ENCODE measurements at places on chromosomes 12 and 14.
A peak's percentile ranks its signal among the peaks of the same experiment; 100 is the strongest.

DNA sequence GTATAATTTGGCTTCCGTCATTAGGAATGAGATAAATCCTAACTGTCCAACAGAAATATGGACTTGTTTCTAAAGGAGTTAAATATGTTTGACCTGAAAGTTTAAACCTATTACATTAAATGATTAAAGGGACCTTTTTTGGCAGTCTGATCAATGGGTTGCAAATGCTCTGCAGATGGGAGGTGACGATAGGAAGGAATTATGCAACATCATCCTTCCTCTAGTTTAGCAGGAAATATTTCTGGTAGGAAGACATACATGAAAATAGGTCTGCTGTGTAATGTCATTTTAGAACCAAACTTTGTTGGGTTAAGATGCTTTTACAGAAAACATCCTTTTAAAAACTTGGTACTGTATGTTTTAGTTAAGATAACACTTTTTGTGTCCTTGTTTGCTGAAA lies 2.6 kb downstream of the LRRC10 start:
- DNase-seq, result no peak

DNA sequence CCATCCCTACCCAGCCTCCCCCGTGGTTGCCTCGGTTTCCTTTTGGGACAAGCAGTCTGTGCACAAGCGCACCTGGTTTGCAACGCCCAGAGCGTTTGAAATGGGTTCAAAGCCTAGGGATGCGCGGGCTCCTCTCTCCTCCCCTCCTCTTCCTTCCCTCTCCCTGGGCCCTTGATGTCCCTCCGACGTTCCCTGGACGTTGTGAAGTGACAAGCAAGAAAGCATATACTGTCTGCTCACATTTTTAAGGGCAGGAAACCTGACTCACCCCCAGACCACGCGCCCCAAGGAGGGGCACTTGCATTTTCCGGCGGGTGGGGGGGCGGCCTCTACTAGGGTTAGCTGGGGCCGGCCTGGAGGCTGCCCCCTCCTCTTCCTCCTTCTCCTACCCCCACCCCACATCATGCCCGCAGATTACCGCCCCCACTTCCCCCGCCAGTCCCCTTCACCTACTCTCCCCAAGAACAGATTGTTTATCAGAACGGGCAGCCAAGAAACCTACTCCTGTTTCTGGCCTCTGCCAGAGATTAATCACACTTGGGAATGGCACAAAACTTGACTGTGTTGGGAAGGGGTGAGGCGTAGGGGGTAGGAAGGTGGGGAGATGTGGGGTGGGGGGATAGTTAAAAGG lies 9.5 kb upstream of the IRF2BPL start:
- peak; percentile 80 for DNase-seq

- DNase-seq, result no peak
These were observed 1.7 kb upstream of the LIN7A start for GRCh38 chr12:80939231-80939950.

GRCh38 chr12:107159384-107159900 lies 66.1 kb upstream of the CRY1 start:
- DNase-seq, result no peak

- no peak for DNase-seq
These were observed 42.2 kb upstream of the NR2C1 start for GRCh38 chr12:95115641-95116040.

DNA sequence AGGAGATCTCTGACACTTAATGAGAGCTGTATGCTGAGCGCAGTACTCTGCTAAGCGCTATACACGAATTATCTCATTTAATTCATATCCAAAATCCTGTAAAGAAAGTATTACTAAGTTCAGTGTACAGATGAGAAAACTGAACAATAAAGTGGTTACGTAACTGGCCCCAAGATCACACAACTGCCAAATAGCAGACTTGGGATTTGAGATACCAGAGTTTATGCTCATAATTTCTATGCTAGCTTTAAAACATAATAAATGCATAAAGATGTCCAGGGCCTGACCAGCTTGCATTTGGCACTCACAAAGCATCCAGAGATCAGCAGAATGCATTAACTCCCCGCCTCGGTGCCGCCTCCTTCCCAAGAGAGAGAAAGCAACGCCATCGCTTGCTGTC lies 83.2 kb upstream of the PWP1 start:
- DNase-seq, result no peak

GRCh38 chr14:23555533-23555881 lies 564 bp upstream of the THTPA start:
- DNase-seq, result no peak

GRCh38 chr14:22397221-22397737 lies 191.7 kb downstream of the DAD1 start:
- DNase-seq, result no peak

DNA sequence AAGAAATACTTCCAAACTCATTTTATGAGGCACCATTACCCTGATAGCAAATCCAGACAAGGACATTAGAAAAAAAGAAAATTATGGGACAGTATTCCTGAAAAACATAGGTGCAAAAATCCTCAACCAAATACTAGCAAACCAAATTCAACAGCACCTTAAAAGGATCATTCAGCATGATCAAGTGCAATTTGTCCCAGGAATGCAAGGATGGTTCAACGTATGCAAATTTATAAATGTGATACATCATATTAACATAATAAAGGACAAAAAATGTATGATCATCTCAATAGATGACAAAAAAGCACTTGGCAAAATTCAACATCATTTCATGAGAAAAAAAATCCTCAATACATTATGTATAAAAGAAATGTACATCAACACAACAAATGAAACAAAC lies 162.9 kb downstream of the DUSP6 start:
- no peak for DNase-seq

GRCh38 chr12:89252284-89252683 lies 100.0 kb downstream of the DUSP6 start:
- peak; percentile 24 for DNase-seq

DNA sequence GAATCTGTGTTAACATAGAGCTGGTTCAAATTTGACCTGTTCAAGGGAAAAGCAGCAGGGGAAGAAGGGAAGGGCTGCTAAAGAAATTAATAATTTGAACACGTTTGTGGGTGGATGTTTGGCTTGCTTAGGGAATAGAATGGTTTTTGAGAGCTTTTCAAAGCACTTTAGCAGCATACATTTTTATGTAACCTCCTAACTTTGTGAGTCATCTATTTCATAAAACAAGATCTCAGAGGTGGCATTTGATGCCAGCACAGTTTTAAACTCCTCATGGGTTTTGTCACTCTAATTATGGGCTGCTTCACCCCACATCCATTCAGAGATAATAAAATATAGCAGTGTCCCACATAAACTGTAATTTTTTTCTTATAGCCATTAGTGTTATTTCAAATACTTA lies 143.8 kb downstream of the ACSS3 start:
- no peak for DNase-seq

DNA sequence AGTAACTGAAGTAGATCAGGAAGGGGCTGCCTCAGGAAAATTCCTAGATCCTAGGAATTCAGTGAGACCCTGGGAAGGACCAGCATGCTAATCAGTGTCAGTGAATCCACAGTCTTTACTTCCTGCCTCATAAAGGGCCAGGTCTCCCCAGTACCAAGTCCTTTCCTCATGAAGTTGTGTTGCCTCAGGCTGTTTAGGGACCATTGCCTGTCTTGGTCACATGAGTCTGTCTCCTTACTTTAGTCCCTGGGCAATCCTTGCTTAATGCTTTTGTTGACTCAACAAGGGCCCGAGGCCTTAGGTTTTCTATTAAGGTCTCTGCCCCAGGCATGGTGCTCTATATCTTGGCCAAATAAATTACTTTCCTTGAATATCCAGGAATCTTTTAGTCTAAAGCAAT lies 16.1 kb upstream of the ATF1 start:
- DNase-seq, result no peak

Data from activated CD4-positive, alpha-beta T cell treated with anti-CD3 and anti-CD28 coated beads for 36 hours (primary cell).